Stimulated activated CD4-positive, alpha-beta T cell treated with anti-CD3 and anti-CD28 coated beads, Interleukin-4, amount 100 ng/mL, for 24 hours (primary cell): ENCODE measurements at places on chromosomes 3 and 15.
A peak's percentile ranks its signal among the peaks of the same experiment; 100 is the strongest.

GRCh38 chr3:57616233-57616632 is 19.1 kb upstream of the ARF4 start:
- no peak for DNase-seq

DNA sequence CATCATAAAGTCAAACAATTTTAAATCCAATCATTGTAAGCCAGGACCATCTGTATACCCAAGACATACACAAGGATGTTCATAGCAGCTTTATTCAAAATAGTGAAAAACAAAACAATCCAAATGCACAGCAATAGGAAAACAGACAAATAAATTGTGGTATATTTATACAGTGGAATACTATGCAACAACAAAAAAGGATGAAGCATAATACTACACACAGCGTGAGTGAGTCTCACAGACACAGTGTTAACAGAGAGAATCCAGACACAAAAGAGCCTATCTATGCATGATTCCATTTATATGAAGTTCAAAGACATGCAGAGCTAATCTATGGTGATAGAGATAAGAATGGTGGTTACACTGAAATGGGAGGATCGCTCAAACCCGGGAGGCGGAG is 5.6 kb upstream of the MUC20 start:
- no peak for DNase-seq

GRCh38 chr15:48285329-48286214 is 45.7 kb upstream of the DUT start:
- DNase-seq: peak; percentile 48

DNA sequence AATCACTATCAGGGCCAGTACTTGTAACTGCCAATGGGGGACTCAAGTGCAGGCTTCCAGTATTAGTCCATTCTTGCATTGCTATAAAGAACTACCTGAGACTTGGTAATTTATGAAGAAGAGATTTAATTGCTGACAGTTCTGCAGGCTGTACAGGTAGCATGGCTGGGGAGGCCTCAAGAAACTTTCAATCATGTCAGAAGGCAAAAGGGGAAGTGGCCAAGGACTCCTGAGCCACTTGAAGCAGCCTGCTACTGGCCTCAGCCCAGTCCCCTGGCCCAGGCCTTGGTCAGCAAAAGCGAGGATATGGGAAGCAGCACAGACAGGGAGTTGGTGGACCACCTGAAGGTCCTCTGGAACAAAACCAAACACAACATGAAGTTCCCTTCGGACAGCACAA is 29.2 kb upstream of the OR5K1 start:
- no peak for DNase-seq

- DNase-seq: no peak
Observed at GRCh38 chr15:63089260-63090043, 32.2 kb upstream of the LACTB start.

GRCh38 chr3:43997316-43997715 is 244.4 kb upstream of the TOPAZ1 start:
- no peak for DNase-seq

DNA sequence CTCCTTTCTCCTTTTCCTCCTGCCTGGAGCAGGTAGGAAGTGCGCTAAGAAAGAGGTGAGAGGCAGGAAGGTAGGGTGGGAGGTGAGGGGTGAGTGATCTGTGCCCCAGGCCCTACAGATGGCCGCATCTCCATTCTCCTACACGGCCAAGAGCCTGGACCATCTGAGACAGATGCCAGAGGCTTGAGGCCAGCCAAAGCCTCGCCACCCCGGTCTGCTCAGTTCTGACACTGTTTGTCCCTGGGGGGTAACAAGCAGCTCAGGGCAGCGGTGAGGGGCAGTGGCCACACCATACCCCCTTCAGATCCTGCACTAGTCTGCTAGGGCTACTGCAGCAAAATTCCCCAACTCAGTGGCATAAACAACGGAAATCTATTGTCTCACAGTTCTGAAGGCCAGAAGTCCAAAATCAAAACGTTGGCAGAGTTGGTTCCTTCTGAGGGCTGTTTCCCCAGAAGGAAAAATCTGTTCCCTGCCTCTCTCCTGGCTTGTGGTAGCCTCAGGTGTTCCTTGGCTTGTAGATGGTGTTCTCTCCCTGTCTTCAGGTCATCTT is 28.4 kb downstream of the ADCY5 start:
- no peak for DNase-seq

- DNase-seq: no peak
Observed at GRCh38 chr3:49806850-49807249, 3.8 kb downstream of the INKA1 start.

DNA sequence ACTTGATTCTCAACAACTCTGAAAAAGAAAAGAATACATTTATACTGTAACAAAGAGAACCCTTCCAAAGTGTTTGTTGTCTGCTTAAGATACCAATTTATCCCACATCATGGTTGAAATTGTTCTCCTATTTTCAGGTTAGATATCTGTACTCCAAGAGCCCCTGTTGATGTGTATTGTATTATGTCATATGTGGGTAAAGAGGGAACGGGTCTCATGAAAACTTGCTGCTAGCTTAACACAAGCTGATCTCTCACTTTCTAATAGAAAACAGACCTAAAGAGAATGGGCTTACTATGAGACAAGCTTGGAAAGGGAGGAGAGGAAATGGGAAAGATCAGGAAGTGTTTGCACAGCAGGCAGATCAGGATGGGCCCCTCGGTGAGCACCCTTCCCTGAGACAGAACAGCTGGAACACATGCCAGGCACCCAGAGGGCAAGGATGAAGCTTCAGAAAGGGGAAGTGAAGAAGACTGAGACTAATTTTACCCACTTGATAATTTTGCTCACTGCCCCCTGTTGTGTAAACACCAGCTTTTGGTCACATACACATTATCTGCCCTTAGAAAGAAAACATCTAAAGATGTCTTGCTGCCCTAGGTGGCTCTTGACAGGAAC is 747.9 kb upstream of the CCDC54 start:
- DNase-seq: no peak

DNA sequence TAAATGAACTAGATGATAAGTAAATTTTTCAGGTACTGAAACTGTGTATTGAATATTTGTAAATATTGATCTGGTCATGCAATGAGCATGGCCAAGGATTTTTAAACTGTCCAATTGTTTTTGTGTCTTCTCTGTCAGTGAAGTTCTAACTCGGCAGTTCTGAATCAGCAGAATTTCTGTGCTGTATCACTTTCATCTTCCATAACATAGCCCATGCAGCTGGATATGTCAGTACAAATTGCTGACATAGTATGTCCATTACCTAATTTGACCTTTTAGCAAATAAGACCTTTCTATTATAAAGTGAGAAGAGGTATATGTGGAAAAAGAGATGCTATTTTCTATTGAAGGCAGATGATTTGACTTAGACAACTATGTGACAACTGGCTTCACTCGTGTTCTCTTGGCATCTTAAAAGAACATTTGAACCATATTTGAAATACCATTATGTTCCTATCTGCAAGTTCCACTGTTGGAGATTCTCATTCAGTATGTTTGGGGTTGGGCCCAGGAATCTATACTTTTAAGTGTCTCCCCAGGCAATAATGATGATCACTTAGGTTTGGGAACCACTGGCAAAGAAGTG is 90.4 kb downstream of the CMSS1 start:
- no peak for DNase-seq

DNA sequence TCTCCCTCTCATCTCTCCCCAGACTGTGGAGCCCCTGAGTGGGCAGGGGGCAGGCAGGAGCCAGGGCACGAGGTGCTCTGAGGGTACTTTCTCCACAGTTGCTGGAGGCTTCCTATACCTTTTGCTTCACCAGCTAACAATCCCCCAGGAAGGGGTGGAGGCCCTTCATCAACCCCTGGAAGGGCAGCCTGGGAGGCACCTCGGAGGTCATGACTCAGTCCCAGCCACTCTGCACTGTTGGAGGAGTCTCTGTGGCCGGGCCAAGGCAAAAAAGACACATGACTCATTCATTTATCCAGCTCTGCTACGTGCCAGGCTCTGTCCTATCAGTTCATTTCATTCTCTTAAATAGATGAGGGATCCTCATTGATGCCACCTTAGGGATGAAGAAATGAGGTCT is 15.6 kb upstream of the KY start:
- no peak for DNase-seq

DNA sequence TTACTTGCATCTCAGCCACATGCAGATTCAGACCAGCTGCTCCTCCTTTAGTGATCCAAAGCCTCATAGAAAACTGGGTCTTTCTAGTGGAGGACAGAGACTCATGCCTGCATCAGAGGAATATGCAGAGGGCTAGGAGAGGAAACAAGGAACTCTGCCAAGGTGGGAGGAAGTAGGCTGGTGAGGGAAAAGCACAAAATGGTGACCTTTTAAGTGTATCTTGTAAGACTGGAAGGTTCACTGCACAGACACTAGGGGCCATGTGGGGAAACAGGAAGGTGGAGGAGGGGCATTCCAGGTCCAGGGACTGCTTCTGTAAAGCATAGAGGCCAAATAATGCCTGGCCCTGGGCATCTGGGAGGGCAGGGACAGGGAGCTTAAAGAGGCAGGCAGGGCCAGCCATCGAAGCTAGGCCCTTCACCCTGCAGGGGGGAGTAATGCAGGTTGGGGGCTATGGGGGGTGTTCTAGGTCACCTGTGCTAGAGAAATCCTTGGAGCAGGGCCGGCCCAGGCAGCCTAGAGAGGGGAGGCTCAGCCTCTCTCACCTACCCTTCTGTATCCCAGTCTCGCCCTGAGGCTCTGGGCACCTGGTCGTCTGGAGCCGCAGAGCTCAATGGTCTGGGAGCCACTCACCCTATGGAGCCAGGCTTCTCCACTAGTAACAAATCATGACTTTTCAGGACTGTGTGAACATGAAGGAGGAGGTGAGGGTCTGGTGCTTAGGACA is 117.7 kb downstream of the DNAJB8 start:
- DNase-seq: no peak

GRCh38 chr3:71316066-71316777 is 267.3 kb downstream of the FOXP1 start:
- no peak for DNase-seq

GRCh38 chr3:72338082-72338941 is 509.9 kb downstream of the SHQ1 start:
- peak; percentile 75 for DNase-seq

- DNase-seq: no peak
Observed at GRCh38 chr3:196894557-196895295, 27.0 kb downstream of the SENP5 start.

DNA sequence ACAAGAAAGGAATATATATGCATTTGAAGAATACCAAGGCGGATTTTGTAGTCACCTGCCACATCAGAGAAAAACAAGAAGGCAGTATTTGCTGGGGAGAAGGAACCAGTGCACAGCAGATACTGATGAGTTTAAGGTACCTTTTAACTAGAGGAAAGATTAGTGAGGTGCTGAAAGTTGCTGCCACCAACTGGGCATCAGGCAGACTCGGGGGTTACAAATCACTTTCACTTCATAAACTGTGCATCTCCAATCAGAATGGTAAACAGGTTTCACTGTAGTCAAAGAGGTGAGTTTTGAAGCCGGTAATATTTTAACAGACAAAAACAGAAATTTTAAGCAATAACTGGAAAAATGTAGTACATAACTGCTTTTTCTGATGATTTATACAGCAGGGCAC is 4.1 kb downstream of the FBN1 start:
- DNase-seq: no peak

DNA sequence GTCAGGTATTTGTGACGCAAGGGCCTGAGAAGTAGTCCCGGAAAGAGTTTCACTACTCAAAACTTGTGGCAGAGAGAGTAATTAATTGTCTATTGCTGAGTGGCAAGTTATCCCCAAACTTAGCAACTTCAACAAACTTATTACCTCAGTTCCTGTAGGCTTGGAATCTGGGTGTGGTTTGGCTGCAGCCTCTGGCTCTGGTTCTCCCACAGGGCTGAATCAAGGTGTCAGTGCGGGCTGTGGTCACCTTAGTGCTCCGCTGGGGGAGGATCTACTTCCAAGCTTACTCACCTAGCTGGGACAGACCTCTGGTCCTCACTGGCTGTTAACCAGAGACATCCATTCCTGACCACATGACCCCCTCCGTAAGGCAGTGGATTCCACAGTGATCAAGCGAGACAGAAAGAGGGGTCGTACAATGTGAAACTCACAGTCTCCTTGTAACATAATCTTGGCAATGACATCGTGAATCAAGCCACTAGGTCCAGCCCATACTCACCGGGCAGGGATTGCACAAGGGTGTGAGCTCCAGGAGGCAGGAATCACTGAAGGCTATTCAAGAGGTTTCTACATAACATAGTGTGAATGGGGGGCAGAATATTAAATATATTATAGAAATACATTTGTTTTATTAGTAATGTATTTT is 138.3 kb downstream of the RYR3 start:
- no peak for DNase-seq

DNA sequence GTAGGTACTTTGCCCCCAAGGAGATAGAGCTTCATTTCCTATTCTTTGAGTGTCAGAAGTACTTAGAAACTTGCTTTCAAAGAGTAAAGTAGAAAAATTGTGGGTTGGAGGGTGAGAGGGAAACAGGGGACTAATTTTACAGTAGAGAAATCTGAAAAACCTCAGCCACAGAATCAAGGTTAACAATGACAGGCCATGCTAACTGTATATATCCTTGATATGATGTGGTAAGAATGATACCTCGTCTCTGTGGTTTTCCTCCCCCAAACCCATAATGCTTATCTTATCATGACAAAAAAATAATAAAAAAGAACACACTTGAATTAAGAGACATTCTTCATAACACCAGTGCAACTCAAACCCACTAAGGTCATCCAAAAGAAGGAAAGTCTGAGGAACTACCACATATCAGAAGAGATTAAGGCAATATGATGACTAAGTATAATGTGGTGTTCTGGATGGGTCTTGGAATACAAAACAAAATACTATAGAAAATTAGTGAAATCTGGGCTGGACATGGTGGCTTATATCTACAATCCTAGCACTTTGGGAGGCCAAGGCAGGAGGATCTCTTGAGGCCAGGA is 360.4 kb downstream of the ULK4 start:
- DNase-seq: no peak
